ENCODE measurements at places on chromosomes 12 and 14. TPM values are rescaled to one million over a fixed set of nuclear protein-coding genes. Genes with fewer than 3 reads are reported as not detected.

DNA sequence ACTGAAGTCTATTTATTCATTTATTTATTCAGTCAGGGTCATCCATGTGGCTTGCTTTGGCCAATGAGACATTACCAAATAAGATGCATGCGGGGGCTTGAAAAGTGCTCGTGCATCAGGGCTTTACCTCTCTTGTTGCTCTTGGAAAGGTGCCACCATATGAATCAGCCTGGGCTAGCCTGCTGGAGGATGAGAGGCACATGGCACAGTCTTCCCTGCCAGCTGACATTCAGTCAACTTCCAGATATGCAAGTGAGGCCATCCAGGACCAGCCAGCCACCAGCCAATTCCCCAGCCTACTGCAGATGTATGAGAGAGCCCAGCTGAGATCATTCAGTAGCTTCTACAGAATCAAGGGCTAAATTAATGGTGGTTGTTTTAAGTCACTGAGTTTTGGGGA lies 105.2 kb upstream of the RPH3A start:
- no peak overlapping the region for H3K27ac ChIP-seq
- no peaks in the 10 kb centered on the region for H3K36me3 ChIP-seq
- DNase-seq = peak; percentile 14
- H3K27me3 ChIP-seq = no peaks in the 10 kb centered on the region

DNA sequence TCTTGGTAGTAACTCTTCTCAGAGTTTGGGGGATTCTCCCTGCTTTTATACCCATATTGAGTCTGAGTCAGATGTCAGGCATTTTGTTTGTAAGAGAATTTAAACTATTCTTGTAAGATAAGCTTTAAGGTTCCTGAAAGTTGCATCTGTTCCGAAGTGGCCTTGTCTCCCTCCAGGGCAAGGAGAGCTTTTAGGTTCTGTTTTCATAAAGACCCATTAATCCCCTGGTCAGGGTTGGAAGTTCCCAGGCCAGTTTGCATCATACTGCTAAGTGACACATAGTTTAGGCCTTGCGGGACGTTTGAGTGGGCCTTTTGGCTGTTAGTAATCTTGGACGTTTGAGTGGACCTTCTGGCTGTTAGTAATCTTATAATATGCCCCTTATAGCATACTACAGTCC lies 396.7 kb downstream of the NPAS3 start:
- H3K36me3 ChIP-seq = peaks cover 2% of the 10 kb centered on the region
- DNase-seq = peak; percentile 43

GRCh38 chr12:132634411-132634990 lies 15.9 kb downstream of the P2RX2 start:
- H3K36me3 ChIP-seq = peaks cover 83% of the 10 kb centered on the region
- DNase-seq = no peak
- no peaks in the 10 kb centered on the region for H3K27me3 ChIP-seq
- H3K27ac ChIP-seq = no peak overlapping the region

DNA sequence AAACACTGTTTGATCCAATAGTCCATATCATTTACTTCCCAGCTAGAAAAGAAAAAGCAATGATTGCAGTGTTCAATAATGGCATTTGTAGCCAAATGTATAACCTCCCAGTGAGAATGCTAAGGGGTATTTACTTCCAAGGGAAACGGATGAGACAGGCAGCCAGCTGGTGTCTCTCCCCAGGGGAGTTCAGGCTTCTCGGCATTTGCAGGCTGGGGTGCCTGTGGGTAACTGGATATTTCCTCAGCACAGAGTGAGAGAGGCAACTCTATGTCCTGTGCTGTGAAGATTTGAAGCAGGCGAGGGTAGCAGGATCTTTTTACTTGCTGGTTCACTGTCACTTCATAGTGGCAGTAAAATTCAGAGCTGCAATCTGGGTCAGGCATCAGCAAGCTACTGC lies 1455.6 kb upstream of the TMEM132C start:
- H3K36me3 ChIP-seq = no peaks in the 10 kb centered on the region
- no peak overlapping the region for H3K27ac ChIP-seq
- H3K4me3 ChIP-seq = no peak overlapping the region
- no peaks in the 10 kb centered on the region for H3K27me3 ChIP-seq

DNA sequence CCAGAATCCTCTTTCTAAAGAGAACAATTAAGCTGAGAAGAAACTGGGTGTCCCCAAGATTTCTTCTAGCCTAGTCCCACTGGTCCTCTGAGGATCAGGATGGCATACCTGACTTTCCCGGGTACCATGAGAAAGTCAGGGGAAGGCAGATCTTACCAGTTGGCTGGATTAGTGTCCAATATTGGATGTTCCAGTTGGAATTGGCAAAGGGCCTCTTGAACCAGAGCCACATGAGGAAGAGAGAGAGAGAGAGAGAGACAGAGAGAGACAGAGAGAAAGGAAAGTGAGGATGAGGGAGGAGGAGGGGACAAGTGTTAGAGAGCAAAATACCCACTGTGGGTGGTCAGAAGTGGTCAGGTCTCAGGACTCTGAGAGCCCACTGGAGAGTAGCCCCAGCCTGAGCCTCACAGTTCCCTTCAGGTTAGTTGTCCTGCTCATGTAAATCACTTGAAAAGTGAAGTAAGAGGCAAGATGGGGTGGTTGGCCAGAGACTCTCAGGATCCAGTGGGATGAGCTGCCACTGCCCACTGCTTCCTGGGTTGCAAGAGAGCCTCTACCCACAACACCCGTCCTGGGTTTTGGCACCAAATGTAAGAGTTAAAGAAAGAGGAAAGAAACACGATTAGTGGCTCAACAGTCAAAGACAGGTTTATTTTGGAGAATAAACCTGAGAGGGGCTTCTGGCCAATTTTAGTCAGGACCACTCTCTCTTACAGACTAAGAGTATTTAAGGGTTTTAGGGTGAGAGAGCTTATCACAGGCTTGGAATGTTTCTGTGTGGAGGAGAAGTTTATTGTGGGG lies 28.4 kb upstream of the A2M start:
- H3K27me3 ChIP-seq = no peaks in the 10 kb centered on the region
- no peaks in the 10 kb centered on the region for H3K4me1 ChIP-seq
- no peaks in the 10 kb centered on the region for H3K36me3 ChIP-seq
- no peak for DNase-seq
- no peak overlapping the region for H3K27ac ChIP-seq

GRCh38 chr14:35020713-35021112 lies 25.4 kb upstream of the FAM177A1 start:
- no peaks in the 10 kb centered on the region for H3K4me1 ChIP-seq
- H3K4me3 ChIP-seq = no peak overlapping the region
- H3K27me3 ChIP-seq = no peaks in the 10 kb centered on the region
- no peak overlapping the region for H3K27ac ChIP-seq
- H3K36me3 ChIP-seq = peaks cover 68% of the 10 kb centered on the region

- H3K4me3 ChIP-seq = no peak overlapping the region
- H3K36me3 ChIP-seq = no peaks in the 10 kb centered on the region
- H3K27ac ChIP-seq = no peak overlapping the region
- DNase-seq = peak; percentile 20
- no peaks in the 10 kb centered on the region for H3K27me3 ChIP-seq
Measured at GRCh38 chr14:93347850-93348249, 868 bp downstream of the COX8C start.

DNA sequence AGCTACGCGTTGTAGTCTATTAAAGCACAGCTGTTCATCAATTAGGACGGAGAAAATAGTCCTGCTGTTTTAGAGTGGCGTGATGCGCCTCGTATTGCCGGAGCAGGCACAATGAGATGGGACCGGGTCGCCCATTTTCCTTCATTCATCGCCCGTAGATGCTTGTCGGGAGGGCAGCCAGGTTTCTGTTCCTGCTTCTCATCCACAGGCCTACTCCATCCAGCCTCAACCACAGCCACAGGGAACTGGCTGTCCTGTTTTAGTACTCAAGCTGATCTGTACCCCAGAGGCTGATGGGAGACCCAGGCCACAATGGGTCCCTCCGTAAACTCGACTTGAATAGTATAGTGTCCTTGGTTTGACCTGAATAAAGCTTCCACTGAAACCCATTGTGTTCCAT lies 264.0 kb downstream of the VRK1 start:
- no peak overlapping the region for H3K27ac ChIP-seq
- no peaks in the 10 kb centered on the region for H3K36me3 ChIP-seq
- no peaks in the 10 kb centered on the region for H3K4me1 ChIP-seq

GRCh38 chr12:67245571-67245970 lies 23.6 kb upstream of the CAND1 start:
- no peaks in the 10 kb centered on the region for H3K36me3 ChIP-seq
- no peaks in the 10 kb centered on the region for H3K4me1 ChIP-seq
- DNase-seq = no peak
- H3K4me3 ChIP-seq = no peak overlapping the region
- no peak overlapping the region for H3K27ac ChIP-seq
- H3K27me3 ChIP-seq = 0 out of 2 replicates have a peak, but pooled peaks cover 3% of the 10 kb centered on the region

GRCh38 chr12:48686615-48687334 lies 4.7 kb upstream of the KANSL2 start:
- H3K4me3 ChIP-seq = no peak overlapping the region
- DNase-seq = no peak
- no peaks in the 10 kb centered on the region for H3K4me1 ChIP-seq
- H3K36me3 ChIP-seq = peaks cover 42% of the 10 kb centered on the region

Gene DHRS7
- total RNA-seq = 24.8 TPM

- H3K36me3 ChIP-seq = no peaks in the 10 kb centered on the region
- peaks cover 7% of the 10 kb centered on the region for H3K27me3 ChIP-seq
- H3K4me3 ChIP-seq = no peak overlapping the region
Measured at GRCh38 chr12:111758120-111758561, 8.6 kb upstream of the ALDH2 start.

DNA sequence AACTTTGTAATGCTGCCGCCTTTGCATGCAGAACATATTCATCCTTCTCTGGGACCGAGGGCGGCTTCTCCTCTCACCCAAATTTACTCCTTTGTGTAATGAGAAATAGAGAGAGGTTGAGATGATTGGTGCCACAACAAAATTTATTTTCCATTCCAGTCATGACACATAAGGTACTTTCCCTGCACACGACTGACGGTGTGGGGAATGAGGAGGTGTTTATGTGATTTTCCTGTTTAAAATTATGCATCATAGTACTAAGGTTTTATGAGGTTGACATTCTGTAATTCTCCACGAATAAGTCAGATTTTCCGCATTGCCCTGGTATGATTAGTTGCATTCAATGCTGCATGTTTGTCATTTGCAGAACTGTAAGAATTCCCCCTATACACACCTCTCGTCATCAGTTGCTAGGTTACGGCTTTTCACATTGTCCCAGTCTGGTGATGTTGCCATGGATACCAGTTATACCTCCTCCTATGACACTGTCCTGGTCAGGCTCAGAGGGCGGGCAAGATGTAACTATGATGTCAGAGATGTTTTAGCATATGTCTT lies 23.1 kb downstream of the BICDL1 start:
- no peak overlapping the region for H3K4me3 ChIP-seq
- no peak overlapping the region for H3K27ac ChIP-seq
- H3K27me3 ChIP-seq = 0 out of 2 replicates have a peak, but pooled peaks cover 3% of the 10 kb centered on the region
- no peaks in the 10 kb centered on the region for H3K4me1 ChIP-seq
- DNase-seq = no peak
- H3K36me3 ChIP-seq = no peaks in the 10 kb centered on the region

DNA sequence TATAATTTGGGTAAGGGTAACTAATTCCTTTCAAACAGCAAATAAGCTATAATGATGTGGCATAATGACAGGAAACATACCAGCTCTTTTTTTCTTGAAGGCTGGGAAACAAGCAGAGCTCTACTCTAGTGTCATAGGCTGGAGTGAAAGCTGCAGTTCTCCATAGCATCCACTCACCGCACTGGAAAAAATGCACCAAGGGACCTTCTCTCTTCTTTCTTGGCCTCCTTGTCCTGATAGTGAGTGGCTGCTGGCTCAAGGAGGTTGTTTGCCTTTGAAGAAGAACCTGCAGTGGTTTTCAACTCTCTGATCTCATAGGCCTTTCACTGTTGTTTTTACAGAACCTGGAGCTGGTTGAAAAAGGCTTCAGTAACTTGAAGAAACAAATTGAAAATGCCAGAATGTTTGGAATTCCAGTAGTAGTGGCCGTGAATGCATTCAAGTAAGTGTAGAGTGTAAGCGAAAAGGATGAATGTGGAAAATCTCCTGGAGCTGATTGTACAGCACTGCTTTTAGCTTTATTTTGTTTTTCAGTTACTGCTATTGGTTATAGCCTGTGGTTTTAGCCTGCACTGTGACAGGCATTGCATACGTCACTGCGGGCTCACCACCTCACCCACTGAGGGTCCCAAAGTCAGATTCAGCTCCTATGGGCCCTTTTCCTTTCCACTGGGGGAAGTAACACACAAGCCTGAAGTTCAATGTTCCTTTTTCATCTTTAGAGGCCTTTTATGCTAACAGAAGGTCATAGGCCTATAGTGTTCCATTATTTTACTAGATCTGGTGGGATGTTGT lies 17.2 kb upstream of the AKAP5 start:
- H3K27me3 ChIP-seq = no peaks in the 10 kb centered on the region
- H3K4me3 ChIP-seq = no peak overlapping the region
- H3K27ac ChIP-seq = no peak overlapping the region
- DNase-seq = no peak

DNA sequence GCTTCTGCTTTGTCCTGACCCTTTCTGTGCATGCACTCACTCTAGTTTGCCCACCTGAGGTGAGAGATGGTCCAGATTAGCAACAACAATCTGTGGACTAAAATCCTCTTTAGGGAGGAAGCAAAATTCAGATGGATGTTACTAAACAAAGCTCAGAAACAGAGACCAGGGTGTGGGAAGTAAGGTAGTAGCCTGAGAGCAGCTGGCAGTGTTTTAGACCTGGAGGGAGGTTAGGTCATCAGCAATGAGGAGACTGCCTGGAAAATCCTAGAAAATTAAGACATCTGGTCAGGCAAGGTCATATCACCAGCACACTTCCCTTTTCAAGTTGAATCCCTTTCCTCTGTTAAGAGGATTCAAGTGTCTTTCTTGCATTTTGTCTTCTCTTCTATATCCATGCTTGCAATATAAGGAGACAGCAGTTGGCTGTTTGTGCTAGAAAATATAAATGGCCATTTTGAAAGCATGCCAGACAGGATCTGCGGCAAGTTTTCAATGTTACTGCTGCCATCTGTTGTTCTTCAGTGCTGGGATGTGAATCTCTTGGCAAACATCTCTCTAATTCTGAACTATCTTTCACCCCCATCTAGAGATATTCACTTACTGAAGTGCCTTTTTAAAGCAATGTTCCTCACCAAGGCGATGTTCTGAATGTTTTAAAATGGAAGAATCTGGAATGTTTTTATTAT lies 266.4 kb downstream of the NAV3 start:
- peaks cover 17% of the 10 kb centered on the region for H3K4me1 ChIP-seq
- H3K4me3 ChIP-seq = no peak overlapping the region
- no peaks in the 10 kb centered on the region for H3K27me3 ChIP-seq
- DNase-seq = peak; percentile 21
- no peaks in the 10 kb centered on the region for H3K36me3 ChIP-seq

DNA sequence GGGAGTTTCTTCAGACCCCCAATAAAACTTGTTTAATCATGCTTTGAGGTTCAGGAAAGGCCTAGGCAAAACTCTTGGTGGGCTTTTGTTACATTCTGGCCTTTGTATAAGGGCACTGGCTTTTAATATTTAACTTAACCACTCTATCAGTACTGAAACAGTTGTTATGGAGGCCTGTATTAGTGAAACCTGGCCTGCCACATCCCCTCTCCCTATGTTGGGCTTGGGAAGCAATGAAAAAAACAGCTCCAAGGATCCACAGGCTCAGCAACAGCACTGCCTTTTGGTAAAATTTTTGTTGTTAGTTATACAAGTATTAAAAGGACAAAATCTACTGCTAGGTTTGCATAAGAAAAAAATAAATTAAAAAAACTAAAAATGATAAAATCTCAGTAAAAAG lies 10.7 kb downstream of the SOAT2 start:
- no peaks in the 10 kb centered on the region for H3K36me3 ChIP-seq
- H3K27me3 ChIP-seq = no peaks in the 10 kb centered on the region
- no peak for DNase-seq
- H3K4me3 ChIP-seq = no peak overlapping the region
- H3K4me1 ChIP-seq = no peaks in the 10 kb centered on the region
- no peak overlapping the region for H3K27ac ChIP-seq

Gene NRXN3
- total RNA-seq = 0.02 TPM

Gene TSPAN19
- 0.49 TPM for total RNA-seq
